ENCODE measurements at places on chromosomes 2 and 18.

DNA sequence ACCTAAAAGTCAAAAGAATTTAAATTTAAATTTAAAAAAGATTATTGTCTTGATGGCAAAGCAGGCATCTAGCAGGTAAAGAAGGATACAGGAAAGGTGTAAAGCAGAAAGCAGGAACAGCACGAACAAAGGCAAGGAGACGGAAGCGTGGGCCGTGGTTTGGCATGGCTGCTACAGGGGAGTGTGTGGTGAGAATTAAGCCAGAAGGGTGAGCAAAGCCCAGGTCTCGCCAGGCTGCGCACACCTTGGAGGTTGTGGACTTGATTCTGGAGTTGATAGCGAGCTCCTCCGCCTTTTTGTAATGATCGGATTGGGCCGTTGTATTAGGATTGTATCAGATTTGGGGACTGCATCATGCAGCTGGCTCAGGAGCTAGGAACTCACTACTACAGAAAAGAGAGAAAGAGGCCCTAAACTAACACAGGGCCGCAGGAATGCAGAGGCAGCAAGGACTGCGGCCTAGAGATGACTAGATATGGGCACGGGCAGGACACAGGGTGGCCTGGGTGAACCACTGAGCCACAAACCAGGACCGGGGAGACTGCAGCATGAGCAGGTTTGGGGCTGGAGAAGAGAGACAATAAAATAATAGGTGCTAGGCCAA is 71.4 kb upstream of the TMEM247 start:
- DNase-seq = no peak

DNA sequence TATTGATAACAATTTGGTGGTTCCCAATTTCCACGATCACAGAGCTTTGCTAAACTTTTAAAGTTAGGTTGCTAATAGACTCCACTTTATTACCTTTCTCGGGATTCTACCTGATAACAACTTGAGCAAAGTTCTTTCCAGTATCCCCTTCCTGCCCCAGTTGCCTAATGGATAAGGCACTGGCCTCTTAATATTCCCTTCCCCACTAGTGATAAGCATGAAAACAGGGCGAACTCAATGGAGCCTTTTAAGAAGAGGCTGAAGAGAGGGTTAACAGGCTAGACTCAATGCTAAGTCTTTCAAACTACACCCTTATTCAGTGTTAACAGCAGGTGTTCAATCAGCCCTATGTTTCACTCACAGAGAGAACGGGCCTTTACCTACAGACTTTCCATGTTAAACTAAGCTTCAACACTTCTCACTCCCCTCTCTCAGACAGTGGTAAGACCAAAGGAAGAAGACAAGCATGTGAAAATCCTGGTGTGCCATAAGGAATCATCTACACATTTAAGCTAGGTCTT is 75.8 kb downstream of the ANKRD44 start:
- DNase-seq = no peak

DNA sequence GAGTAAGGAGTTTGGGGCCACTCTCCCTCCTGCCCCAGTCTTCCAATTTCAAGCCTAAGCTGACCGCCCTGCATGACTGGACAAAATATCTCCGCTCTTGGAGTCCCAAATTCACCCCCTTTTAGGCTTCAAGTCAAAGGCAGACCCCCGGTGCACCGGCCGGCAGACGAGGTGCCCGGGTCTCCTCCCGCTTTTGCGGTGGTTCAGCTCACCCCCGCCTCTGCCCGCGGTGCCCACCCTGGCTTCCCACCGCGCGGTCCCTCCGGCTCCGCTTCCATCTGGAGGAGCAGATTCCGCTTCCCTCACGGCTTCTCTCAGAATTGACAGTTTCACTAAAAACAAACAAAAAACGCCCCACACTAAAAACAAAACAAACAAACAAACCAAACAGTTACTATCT is 56.5 kb downstream of the SERPINB8 start:
- no peak for DNase-seq

DNA sequence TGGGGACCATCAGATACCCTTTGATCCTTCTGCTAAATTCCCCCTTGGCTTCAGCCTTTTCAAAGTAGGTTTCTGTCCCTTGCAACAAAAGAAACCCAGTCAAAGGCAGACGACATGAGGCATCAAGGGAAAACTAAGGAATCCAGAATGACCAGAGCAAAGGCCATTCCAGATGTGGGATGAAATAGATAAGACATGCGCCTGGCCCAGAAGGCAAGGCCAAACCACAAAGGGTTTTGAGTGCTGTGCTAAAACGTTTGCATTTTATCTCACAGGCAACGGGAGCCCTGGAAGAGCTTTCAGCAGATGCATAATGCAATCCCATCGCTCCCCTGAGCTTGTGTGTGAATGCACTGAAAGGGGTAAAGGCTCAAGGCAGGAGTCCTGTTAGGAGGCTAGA is 17.7 kb downstream of the CXCR1 start:
- no peak for DNase-seq

DNA sequence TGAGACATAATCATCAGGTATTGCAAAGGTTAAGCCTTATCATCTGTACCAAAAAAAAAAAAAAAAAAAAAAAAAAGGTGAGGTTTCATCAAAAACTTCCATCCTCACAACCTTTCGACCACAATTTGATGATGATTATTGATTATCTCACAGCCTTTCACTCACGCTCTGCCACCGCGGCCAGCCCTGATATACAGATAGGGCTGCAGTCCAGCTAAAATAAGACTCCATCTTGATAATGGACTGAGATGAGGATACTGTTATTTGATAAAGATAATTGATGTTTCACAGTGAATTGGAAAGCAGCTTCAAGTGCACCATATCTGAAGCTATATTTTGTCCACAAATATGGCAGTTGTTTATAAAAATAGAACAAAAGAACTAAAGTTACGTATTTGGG is 159.7 kb upstream of the BOD1L2 start:
- no peak for DNase-seq

GRCh38 chr2:124264551-124265091 is 239.5 kb downstream of the CNTNAP5 start:
- no peak for DNase-seq

- DNase-seq = no peak
These were observed 2.8 kb downstream of the PECR start for GRCh38 chr2:216078776-216079175.

DNA sequence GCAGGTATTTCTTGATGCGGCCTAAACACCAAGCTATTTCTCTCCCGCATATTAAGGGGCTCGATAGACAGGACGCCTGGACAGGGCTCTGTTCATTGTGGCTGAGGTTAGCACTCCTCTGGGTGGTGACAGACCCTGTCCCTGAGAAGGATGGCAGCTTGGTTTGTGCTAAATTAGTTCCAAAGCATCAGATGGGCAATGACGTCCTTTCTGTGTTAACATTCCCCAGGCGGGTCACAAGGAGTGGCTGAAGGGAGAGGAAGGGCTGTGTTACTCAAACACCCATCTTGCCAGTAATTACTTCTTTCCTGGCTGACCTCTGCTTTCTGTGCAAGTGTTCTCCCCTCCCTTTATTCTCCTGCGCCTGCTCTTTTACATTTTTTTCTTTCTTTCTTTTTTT is 75.0 kb downstream of the TMEM247 start:
- DNase-seq = no peak

GRCh38 chr18:34399892-34400291 is 175.2 kb upstream of the NOL4 start:
- no peak for DNase-seq

DNA sequence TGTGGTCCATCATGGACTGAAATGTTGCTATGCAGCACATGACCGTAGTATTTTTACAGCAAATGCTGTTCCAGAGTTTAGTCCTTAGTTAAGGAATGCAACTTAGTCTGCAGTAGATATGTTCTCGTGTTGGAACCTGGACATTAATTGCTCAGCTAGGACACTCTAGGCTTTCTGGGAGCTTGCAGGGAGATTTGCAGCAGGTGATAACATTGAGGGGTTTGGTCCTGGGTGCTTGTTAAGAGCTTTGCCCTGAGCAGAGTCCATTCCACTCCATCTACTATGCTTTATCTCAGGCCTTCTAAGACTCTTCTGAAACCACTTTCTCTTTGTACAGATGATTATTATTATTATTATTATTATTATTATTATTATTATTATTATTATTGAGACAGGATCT is 27.1 kb downstream of the DRC1 start:
- DNase-seq = no peak

DNA sequence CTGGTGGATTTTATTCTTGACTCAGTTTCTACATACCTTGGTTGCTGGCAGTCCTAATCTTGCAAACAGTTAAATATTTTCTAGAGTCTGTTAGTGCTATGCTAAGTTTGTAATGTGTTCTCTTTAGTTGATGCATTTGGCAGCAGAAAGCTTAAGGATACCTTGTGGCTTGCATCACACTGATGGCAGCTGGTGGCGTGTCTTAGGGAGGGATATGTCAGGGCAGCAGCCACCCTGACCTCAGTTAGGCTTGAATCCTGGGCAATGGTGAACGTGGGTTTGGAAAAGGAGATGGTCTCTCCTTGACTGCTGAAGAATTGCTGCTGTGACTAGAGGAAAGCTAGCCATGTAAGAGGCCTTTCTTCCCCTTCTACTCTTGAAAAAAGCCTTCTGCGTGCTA is 4.2 kb downstream of the IAH1 start:
- DNase-seq = no peak

- DNase-seq = peak; percentile 67
These were observed 106.0 kb downstream of the DTNB start for GRCh38 chr2:25567406-25567805.

- DNase-seq = no peak
These were observed 385.9 kb downstream of the TNS1 start for GRCh38 chr2:217616936-217617335.

- DNase-seq = no peak
These were observed 7.6 kb upstream of the ESPNL start for GRCh38 chr2:238092486-238093035.

DNA sequence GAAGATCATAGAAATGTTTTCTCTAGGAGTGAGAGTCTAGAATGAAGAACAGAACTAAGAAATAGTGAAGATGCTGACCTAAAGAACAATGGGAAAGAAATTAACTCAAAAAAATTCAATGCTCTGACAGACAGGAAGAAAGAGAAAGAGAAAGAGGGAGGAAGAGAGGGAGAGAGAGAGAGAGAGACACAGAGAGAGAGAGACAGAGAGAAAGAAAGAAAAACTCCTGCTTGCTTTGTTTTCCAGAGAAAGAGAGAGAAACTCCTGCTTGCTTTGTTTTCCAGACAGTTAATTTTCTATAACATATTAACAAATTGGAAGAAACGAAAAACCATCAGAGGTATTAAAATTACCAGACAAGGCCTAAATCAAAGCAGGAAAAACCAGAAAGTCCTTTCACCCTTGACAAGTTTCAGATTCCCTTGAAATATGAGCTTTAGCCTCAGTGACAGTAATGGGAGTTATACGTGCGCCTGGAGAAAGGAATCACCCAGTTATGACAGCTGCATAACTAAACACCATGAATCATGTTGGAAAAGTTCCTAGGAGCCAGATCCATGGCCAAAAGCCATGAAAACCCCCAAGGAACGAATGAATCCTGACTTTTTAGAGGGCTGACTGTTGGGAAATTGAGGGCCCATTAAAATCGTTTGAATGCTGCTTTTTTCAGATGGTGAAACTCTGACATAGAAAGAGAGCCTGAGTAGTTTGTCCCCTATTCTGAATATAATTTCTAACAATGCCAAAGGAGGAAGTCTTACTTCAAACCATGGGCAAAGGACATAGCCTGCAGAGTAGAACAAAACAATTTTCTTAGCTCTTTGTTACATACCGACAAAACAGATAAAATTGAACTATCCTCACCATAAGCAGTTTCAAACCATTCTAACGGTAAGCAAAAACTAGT is 228.6 kb upstream of the CHST9 start:
- no peak for DNase-seq

GRCh38 chr2:201793631-201794030 is 12.7 kb upstream of the CDK15 start:
- DNase-seq = no peak

- no peak for DNase-seq
These were observed 15.7 kb upstream of the CNNM3 start for GRCh38 chr2:96800061-96801004.

GRCh38 chr2:32746669-32747068 is 118.8 kb downstream of the TTC27 start:
- no peak for DNase-seq

DNA sequence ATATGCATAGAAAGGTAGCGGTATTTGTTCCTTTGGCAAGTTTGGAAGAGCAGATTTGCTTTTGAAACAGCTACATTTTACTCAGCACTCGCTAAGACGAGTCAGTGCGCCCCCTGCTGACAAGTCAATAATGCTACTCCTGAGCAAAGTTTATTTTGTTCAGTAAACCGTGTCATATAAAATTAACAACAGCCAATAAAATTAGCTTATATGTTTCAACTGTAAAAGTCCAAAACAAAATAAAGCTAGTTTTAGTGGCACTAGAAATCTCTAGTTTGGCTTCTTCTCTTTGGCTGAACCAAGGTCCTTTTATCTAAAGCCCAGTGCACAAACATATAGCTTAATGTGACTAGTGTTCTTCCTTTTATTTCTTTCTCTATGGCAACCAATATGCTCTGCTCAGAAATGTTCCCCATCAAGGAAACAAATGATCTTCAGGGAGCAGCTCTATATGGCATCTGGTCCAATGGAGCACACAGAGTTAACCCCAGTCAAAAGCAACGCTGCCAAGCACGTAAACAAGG is 4.2 kb upstream of the POU3F3 start:
- DNase-seq = no peak

DNA sequence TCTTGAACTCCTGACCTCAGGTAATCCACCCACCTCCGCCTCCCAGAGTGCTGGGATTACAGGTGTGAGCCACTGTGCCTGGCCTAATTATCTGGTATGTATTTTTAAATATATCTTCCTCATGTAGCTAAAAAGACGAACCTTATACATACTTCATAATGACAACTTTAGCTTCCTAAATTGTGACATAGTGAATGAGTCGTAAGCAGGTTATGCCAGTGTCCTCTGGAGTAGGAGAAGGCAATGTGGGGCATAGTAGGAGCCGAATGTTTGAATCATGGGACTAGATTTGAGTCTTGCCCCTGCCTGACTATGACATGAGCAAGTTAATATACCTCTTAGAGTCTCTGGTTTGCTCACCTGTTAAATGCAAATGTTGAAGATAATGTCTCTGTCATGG is 95.8 kb upstream of the FOSL2 start:
- no peak for DNase-seq

DNA sequence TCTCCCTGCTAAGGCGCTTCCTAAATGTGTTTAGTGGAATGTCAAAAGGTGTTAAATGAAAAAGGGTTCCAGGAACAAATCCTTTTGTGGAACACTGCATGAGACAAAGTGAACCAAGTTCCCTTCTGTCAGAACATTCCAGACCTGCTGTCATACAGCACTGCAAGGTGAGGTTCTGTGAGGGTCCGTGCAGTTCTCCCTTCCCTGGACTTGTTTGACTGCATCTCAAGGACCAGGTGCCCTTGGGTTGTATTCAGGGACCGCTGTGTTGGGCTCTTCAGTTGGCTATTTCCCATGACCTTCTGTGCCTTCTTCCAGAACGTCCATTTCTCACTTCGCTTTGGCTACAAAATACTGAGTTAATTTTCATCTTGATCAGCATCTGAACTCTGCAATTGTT is 328.2 kb downstream of the PTPRM start:
- DNase-seq = no peak

GRCh38 chr2:156340804-156341451 is 8.4 kb upstream of the NR4A2 start:
- no peak for DNase-seq

All from GM12878 (cell line).